ENCODE measurements at places on chromosomes 3 and 15.
A peak's percentile ranks its signal among the peaks of the same experiment; 100 is the strongest.

DNA sequence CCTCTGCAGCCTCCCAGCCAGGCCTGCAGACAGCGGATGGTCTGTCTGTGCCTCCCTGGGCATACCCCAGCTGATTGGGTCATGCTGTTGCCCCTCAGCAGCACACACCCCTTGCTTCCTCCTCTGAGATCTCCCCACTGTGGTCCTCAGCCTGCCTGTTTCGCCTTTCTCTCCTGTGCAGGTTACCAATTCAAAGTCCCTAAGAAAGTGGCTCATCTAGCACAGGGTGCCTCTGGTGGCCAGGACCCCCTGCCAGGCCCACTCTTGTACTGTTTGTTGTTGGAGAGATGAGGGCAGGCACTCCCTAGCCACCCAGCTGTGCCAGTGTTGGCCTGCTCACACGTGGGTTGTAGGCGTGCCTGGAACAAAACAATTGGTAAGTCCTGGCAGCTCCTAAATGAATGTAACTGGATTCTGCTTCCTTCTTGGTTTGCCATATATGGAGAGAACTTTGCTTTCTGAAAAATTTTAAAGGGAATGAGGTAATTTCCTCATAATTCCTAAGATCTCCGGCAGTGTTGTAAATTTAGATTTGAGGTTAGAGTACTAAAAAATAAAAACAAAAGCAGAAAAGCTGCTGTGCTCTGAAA, 213.2 kb upstream of the IL12A start:
- DNase-seq: no peak

DNA sequence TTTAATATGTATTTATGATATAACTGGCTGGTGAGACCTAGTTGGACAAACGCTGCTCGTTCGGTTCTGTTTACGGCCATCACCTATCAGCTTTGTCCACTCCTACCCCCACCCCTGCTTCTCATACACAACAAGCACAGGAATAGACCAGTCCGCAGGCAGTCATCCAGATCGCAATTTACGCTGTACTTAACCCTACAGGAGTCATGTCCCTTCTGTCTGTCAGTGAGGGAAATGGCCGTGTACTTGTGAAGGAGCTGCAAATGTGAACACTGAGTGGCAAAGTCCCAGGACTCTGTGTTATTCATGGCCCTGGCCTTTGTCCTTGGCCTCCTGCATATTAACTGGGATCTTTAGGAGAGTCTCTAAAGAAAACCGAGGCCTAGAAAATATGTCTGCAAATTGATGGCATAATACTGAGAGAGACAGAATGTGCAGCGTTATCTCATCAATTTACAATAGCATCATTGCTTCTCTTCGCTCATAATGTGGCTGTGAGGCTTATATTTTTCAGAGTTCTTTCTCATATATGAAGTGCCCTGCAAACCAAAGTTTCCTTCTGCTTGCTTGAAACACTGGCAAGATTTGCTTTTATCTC, 7.2 kb upstream of the ABHD10 start:
- no peak for DNase-seq

- peak; percentile 76 for DNase-seq
Measured at GRCh38 chr3:69200384-69201068, 78.1 kb upstream of the LMOD3 start.

- no peak for DNase-seq
Measured at GRCh38 chr15:90234096-90234988, at the start of gene GDPGP1. TSS of gene GDPGP1 (plus strand) at chr15:90234209. CDS start at chr15:90240909, 6,700 bp downstream.

- DNase-seq: no peak
Measured at GRCh38 chr15:34065261-34065660, 26.3 kb upstream of the AVEN start.

DNA sequence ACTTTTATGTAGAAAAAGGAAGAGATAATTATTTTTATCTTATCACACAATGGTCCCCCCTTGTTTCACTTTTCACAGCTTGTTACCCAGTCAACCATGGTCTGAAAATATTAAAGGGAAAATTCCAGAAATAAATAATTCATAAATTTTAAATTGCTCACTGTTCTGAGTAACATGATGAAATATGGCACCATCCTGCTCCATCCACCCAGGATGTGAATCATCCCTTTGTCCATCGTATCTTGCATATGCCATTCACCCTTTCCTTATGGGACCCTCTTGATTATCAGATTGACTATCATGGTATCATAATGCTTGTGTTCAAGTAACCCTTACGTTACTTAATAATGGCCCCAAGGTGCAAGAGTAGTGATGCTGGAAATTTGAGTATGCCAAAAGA, 43.7 kb downstream of the ANKRD28 start:
- DNase-seq: no peak

DNA sequence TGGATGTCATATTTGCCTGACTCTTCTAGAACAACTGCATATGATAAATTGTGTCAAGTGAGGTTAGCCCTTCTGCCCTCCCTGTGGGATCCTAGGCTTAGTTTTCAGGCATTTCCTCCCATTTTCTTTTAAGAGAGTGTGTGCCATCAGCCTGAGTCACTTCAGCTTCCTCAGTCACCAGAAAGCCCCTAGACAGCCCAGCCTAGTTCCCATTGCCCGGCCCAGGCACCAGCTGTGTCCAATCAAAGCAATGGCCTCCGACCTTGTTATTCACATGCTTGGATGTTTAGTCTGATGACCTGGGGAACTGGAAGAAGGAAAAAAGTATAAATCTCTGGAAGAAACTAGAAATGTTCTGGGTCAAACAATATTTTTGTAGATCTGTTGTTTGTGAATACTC, 221.9 kb upstream of the LRIG1 start:
- DNase-seq: peak; percentile 30

- DNase-seq: no peak
Measured at GRCh38 chr15:66901336-66902100, 163.9 kb upstream of the SMAD3 start.

GRCh38 chr3:149511040-149511626, 36.6 kb downstream of the TM4SF4 start:
- no peak for DNase-seq

- DNase-seq: no peak
Measured at GRCh38 chr3:181859518-181859917, 147.8 kb downstream of the SOX2 start.

DNA sequence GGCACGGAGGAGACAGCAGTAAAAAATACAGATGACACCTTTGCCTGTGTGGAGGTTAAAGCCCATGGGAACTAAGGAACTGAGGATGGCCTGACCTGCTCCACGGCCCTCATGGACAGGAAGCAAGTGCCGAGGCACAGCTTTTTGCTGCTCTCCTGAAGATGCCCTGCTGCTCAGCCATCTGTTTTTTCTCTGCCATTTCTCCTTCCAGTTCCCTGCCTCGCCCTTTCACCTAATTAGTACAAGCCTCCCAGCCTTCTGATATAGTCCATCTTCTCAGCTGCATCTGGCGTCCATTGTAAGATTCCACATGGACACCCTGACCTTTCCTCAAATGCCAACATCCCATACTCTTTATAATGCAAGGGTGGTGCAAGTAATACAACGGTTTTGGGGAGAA, 11.8 kb upstream of the CXCR6 start:
- no peak for DNase-seq

GRCh38 chr3:71250026-71250425, 333.5 kb downstream of the FOXP1 start:
- DNase-seq: no peak

DNA sequence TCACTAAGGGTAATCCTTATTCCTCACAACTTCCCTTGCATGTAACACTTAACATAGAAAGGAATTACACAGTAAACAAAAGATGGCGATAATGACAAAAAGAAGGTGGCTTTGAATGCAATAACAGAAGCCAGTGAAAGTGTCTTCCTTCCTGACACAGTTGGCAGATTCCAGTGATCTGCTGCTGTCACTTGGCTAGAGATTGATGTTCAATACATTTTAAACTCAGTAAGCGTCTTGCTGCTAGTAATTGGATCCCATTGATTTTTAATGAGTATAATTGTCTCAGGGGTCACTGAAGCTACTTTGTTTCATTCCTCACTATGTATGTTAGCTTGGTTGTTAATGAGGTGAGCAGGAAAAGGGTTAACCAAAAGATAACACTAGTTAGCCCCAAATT, 692.7 kb downstream of the NTRK3 start:
- no peak for DNase-seq

DNA sequence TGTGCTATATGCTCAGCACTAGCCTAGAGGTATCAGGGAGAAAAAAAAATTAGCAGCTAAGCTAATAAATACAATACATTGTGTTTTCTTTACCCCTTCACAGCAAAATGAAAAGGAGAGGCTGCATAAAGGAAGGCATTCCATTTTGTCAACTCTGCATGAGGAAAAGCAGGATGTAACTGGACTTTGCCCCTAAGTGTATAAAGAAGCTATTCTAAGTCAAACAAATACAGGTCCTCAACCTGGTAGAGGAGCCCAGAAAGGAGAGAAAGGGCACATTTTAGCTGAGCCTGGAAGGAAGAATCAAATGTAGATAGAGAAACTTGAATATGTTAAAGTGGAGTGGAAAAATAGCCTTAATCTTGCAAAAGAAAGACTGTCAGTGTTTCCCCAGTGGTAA, 89.0 kb upstream of the SPRED1 start:
- DNase-seq: peak; percentile 30

GRCh38 chr3:346186-346585, 149.6 kb downstream of the CHL1 start:
- no peak for DNase-seq

DNA sequence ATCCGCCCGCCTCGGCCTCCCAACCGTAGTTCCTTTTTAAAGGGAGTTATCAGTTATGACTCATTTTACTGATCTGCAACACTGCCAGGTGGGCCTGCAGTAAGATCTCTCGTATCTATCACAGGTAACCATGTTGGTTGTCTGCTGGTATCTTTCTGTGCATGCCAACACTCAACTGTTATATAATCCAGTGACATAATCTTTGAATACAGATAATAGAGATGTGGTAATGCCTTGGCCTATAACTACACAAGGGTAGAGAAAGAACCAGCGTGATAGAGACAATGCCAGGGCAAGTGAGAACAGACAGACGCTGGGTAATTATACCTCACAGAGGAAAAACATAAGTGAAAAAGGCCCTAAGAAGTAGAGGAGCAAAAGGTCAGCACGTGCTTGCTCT, 11.0 kb upstream of the ARPP19 start:
- DNase-seq: no peak

GRCh38 chr3:46221938-46222337, 13.8 kb upstream of the CCR1 start:
- no peak for DNase-seq

DNA sequence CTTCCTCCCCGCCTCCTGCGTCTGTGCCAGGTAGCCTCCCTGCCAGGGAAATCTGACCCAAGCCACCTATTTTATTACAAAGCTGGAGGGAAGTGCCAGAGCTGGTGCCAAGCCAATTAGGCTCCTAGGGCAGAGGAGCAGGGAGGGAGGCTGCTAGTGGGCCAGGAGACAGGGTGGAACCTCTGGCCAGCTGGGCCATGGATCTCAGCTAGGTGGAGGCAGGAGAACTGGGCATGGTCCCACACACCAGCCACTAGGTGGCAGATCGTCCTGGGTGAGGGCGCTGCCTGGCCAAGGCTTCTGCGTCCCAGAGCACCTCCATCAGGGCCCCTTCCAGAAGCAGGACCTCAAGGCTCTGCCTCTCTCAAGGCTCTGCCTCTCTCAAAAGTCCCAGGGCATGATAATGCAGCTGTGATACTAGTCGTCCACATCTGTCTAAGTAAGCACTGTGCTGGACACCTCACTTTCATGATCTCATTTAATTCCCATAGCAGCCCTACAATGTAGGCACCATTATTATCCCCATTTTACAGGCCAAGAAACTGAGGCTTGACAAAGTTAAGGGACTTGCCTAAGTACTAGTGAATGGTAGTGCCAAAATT, 4.5 kb upstream of the RFT1 start:
- peak; percentile 88 for DNase-seq

GRCh38 chr15:27695726-27696125, 403.4 kb downstream of the OCA2 start:
- no peak for DNase-seq

DNA sequence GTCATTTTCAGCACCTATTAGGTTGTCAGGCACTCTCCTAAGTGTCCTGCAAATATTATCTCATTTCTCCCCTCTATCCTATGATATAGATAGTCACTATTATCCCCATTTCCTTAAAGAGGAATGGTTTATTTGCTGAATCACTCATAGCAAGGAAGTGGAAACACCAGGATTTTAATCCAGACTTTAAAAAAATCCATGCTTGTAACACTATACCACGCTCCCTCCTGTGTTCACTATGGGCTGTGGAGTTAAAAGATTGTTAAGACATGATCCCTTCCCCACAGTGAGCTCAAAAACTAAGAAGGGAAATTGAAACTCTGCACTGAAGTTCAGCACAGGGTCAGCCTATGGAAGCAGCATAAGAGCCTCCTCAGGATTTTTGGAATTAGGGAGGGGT, 60.2 kb downstream of the TMEM39A start:
- no peak for DNase-seq

GRCh38 chr3:31772758-31773473, 208.1 kb downstream of the OSBPL10 start:
- DNase-seq: no peak

DNA sequence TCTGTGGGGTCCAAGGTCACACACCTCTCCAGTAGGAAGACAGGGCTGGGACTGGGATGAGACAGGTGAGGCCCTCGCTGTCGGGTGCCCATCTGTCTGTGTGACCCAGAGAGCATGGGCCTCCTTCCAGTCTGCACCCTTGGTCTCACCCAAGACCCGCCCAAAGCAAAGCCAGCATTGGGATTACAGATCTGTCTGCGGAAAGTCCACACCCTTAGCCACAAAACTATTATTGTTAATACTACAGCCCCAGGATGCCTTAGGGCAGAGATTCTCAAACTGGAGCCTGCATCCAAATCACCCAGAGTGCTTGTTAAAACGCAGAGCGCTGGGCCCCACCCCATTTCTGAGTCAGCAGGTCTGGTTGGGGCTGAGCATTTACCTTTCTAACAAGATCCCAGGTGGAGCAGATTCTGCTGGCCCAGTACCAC, 58.5 kb upstream of the ZNF148 start:
- no peak for DNase-seq

DNA sequence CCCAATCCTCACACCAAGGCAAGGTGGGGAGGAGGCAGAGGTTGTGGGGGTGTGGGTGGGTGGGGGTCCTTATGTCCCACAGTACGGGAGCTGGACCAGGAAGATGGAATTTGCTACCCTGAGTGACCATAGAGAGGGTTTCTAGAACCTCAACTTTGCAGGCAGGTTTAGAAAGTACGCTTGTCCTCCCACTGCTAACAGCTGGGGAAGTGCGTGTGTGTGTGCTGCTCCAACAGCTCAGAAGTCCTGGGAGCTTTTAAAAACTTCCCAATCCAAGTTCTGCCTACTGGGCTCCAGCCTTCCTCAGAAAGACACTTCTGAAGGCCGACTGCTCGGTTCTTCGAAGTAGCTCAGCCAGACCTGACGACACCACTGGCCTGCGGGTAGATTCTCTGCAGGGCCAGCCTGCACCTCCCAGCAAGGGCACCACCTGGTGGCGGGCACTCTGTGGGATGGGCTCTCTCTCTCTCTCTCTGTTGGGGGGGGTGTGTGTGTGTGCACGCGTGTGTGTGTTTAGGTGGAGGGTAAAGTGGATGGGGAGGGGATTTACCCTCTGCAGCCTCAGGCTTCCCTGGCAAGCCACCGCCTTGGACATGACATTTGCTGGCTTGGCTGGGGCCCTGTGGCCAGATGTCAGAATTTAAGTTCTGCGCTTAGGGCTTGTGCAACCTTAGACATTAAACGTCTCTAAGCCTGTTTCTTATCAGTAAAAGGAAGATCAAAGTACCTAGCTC, 15.6 kb downstream of the TMEM158 start:
- DNase-seq: peak; percentile 89
